ENCODE measurements at places on chromosomes 6 and 20.

GRCh38 chr20:61795669-61796630 lies 269.7 kb downstream of the TAF4 start:
- DNase-seq = no peak

- DNase-seq = no peak
Measured at GRCh38 chr6:163333038-163333437, 81.5 kb upstream of the QKI start.

- no peak for DNase-seq
Measured at GRCh38 chr6:113894712-113895674, 37.8 kb downstream of the MARCKS start.

- no peak for DNase-seq
Measured at GRCh38 chr6:111270121-111270520, 182.8 kb downstream of the SLC16A10 start.

DNA sequence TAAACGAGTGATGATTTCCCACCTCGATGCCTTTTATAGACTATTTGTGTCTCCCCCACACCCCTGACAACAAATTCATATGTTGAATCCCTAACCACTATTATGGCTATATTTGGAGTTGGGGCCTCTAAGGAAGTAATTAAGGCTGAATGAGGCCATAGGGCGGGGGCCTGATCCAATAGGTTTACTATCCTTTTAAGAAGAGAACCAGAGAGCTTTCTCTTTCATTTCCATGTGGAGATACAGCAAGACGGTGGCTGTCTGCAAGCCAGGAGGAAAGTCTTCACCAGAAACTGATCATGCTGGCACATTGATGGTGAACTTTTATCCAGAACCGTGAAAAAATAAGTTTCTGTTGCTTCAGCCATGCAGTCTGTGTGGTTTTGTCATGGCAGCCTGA lies 38.9 kb upstream of the CLIC5 start:
- no peak for DNase-seq
